ENCODE measurements at places on chromosomes 6 and 20.

- no peak for DNase-seq
These were observed 212.6 kb downstream of the MOXD1 start for GRCh38 chr6:132188556-132189264.

GRCh38 chr6:144993870-144994269, 708.7 kb downstream of the UTRN start:
- DNase-seq, result no peak

- DNase-seq, result no peak
These were observed 33.9 kb downstream of the SLC17A4 start for GRCh38 chr6:25788305-25788922.

GRCh38 chr6:88105741-88106340, 58.2 kb downstream of the SPACA1 start:
- DNase-seq, result no peak

GRCh38 chr20:53922901-53923314, 147.5 kb downstream of the BCAS1 start:
- DNase-seq, result no peak

DNA sequence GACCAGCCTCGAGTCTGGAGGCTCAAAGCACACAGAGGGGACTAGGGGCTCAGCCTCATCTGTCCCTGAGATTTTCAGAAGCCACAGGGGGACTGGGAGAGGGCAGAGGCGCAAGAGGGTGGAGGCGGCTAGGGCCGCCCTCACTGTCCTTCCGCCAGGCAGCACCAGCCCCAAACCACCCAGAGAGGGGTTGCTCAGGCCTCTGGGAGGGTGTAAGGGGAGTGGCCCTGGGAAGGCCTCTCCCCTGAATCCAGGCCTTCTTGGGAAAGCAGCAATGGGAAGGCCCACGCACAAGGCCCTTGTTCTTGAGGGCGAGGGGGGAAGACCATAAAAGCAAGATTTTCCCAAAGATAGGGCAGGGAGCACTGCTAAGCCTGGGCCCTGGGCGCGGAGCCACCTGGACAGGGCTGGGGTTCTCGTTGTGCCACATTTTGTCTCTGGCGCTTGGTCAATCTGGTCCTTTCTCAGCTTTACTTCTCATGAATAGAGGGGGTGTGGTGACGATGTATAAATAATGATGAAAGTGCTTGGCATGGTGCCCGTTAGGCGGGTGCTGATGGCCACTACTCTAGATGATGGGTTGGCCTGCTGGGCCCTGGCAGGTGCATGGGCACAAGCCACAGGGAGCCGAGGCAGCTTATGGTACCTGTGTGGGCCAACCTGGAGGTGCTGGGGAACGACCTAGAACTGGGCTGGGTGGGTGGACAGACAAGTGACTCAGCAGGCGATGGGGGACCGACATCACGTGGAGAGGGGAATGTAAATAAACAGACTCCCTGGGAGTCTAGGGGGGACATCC, 4.8 kb downstream of the SAMD10 start:
- DNase-seq, result peak; percentile 90

DNA sequence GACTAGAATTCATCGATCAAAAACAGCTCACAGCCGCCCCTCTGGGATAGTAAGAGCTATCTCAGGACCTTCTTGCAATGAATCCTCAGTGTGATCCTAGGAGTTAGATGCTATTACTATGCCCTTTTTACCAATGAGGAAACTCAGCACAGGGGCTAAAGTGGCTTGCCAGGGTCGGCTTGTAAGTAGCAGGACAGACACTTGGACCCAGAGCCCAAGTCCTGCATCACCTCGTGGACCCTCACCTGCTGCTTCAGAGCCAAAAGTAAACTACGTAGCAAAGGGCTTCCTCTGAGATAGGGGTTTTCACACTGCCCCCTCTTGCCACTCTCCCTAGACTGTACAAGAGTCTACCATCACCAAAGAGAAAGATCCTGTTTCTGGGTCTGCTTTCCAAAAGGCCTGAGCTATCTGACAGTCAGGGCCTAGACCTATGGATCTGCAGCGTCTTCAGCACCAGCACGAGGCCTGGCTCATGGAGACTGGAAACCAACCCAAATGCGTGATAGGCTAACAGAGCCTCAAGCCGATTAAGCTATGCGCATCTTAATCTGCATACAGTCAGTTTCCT, 172.3 kb downstream of the ANKRD60 start:
- DNase-seq, result no peak

DNA sequence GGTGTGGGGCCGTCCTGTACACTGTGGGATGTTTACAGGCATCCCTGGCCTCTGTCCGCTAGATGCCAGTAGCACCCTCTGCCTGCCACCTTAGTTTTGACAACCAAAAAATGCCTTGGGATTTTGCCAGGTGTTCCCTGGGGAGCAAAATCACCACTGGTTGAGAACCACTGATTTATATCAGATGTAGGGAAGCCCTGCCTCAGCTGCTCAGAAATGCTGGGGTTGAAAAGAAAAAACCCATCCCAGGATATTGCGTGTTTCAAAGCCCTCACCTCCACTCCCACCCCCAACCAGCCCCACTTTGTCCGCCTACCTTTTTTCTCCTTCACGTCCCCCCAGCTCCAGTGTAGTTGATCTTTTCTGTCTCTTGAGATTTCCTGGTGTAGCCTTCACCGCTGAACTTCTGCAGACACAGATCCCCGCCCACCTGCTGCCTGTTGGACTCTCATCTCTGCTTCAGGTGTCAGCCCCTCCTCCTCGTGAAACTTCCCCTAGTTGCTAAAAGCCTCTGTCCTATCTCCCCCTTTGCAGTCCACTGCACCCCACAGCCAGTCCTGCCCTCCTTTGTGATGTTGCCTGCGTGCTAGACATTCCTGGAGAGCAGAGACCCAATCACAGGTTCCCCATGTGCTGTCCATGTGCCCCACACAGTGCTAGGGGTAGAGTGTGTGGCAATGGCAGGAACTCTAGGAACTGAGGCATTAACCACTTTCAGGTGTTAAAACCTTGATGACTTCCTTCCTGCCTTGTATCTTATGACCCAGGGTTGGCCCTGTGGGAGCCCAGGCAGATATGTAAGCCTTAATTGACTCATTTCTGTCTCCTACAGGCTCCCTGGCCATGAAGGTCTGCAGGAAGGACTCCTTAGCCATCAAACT, 98.9 kb downstream of the TBC1D7 start:
- no peak for DNase-seq

GRCh38 chr20:58639182-58640146, 11.6 kb upstream of the STX16 start:
- DNase-seq, result no peak

DNA sequence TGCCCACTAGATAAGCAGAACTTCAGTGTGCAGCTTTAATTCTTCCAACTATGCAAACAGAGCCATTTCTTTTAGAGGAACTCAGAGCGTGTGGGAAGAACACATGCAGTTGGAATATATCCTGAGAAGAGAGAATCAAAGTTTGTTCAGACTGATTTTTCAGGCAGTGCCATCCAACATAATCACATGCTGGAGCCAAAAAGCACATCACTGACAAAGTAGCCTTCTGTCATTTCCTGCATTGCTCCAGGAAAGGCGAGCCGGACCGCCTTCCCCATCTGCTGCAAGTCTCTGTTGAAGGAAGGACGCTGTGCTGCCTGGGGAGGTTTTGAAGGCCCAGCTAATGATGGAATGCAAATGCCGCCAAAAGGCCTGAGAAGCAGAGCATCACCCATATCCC, 98.4 kb downstream of the DOK5 start:
- DNase-seq, result no peak

- no peak for DNase-seq
These were observed 63.6 kb downstream of the RIPOR3 start for GRCh38 chr20:50627747-50628146.

DNA sequence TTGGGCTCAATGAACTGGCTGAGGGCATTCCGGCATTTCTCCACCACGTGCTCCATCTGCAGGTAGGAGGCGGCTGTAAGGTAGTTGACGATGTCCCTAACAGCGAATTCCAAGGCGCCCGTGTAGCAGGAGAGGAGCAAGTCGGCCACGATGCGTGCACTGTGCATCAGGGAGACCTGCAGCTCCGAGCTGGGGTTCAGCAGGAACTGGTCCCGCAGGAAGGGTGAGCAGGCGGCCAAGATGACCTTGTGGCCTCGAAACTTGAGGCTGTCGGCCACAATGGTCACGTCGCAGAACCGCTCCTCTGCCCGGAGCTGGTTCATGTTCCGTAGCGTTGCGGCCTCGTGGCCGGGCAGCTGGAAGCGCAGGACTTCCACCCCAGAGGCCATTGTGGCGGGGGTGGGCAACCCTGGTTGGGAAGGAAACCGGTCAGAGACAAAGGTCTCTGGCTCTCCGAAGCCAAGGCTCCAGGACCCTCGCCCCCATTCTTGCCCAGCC, 920 bp downstream of the ZBTB12 start:
- no peak for DNase-seq

DNA sequence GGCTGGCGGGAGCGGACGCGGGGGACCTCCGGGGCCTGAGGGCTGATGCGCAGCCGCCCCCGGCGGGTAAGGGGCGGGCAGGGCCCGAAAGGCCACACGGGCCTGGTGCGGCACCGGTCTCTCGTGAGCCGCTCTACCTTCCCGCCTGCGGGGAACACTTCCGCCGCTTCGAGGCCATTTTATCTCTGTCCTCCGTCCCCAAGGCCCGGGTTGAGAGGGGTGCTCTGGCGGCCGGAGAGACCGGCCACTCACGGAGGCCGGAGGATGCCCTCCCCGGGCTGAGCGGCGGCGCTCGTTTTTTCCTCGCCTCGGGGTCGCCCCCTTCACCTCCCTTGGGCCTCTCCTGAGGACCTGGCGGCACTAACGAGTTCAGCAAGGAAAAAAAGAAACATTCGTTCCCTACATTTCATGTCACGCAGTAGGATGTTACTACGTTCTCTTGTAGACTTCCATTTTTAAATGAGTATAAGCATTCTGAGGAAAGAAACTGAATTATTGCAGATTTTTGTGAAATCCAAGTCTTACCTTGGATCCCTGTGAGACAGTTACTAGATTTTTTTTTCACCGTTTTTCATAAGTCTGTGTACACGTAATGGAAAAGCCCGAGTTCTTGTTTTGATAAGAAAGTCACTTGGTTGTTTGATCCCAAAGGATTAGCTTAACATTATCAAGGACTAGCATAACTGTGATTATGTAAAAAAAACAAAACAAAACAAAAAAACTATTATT, 575 bp downstream of the WTAP start:
- DNase-seq, result no peak

- no peak for DNase-seq
These were observed 43.6 kb upstream of the STXBP5 start for GRCh38 chr6:147160593-147160992.

DNA sequence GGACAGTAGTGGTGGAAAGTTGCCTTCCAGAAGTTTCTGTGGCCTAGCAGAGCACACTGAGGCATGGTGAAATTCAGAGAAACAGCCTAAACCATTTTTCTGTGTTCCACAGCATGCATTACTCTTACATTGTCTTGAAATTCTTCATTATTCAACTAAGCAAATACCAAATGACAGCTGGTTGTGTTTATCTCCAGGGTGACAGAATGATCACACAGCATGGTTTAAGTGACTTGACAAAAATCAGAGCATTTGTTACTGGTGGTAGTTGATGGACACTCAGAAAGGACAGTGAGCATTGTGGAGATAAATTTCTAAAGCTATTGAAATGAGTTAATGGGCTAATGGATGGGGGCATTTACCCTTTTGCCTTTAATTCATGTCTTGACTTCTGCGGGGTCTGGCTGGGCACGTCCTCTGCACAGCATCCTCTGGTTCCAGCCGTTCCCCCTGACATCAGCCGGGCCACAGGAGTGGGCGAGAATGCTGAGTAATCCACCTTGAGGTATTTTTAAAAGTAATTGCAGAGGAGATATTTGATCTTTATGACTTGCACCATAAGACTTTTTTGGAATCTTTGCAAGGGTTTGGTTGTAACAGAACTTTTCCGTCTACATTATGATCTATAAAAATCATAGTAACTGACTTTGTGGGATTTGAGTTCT, 78.9 kb upstream of the SCP2D1 start:
- DNase-seq, result no peak

GRCh38 chr6:6494677-6495076, 93.8 kb upstream of the LY86 start:
- DNase-seq, result peak; percentile 52

DNA sequence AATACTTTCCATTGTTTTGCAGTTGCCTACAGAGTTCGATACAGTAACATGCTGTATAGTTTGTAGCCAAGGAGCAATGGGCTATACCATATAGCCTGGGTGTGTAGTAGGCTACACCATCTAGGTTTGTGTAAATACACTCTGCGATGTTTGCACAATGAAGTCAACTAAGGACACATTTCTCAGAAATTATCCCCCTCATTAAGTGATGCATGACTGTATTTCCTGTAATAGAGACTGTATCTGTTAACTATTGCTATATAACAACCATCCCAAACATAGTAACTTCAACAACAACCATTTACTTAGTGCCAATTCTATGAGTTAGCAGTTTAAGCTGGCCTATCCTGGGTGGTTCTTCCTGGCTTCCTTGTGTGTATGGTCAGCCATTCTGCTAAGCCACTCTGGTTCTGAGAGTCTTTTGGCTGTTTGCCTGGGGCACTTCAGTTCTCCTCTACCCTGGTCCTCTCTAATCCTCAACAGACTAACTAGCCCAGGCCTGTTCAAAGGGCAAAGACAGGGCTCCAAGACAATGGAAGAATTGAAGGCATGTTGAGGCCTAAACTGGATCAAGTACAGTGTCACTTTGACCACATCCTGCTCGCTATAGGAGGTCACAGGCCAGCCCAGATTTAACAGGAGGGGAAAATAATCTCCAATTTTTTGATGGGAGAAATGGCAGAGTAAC, 124.0 kb downstream of the PLCB1 start:
- DNase-seq, result no peak

GRCh38 chr6:44485601-44486401, 98.3 kb downstream of the CDC5L start:
- no peak for DNase-seq

DNA sequence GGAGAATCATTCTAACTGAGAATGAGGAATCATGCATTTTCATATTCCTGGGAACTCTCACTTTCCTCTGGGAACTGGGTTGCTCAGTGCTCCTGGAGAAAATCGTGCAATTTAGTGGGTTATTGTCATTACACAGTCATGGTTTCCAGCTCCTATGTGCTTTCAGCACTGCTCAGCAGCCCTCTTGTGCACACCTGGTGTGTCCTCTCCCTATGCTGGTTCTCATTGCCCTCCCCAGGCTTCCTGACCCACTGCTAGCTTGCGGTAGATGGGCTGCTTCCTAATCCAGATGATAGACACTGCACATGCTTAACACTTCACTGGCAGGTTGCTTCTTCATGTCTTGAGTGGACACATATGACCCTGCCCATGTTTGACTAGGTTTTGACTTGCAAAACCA, 39.7 kb downstream of the TMEM200A start:
- no peak for DNase-seq

- DNase-seq, result no peak
These were observed 98.0 kb downstream of the EPB41L2 start for GRCh38 chr6:130964808-130965604.

Data from NCI-H774 (cell line).